ENCODE measurements at places on chromosomes 11 and 22.

GRCh38 chr11:26971961-26972360 lies 22.0 kb upstream of the FIBIN start:
- DNase-seq = no peak

GRCh38 chr11:47991266-47991830 lies 11.0 kb downstream of the PTPRJ start:
- DNase-seq = peak; percentile 81

DNA sequence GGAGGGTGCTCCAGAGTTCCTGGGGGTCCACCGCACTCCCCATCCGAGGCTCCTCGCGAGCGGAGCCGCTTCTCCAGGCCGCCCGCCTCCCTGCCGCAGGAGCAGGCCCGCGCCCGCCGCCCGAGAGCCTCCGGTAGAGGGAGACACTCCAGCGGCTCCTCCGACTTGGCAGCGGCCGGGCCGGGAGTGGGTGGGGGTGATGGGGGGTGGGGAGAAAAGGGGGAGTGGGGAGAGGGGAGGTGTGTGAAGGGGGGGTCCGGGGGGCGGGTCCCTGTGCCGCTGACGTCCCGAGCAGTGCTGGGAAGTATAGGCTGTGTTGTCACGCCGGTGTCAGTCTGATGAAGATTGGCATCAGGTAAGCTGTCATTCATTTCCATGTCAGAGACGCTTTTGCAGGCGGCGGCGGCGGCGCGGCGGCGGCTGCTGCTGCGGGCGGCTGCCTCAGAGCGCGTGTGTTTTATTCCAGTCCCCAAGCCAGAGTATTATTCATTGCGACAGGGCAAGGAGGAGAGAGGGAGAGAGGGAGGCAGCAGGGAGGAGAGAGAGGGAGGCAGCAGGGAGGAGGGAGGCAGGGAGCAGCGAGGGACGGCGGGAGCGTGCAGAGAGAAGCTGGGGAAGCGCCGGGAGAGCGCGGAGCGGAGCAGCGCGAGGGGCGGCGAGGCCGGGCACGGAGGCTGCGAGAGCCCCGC lies at the start of gene PKNOX2:
Gene PKNOX2, plus strand, starts transcription at position 330 of the 689 bp plus-strand sequence. CDS start 186,555 bp downstream, outside the sequence.
- DNase-seq = peak; percentile 85

- DNase-seq = peak; percentile 85
Observed at GRCh38 chr11:66880496-66881450, 23.9 kb downstream of the LRFN4 start.

- no peak for DNase-seq
Observed at GRCh38 chr11:40140560-40140959, 1318.9 kb downstream of the LRRC4C start.

DNA sequence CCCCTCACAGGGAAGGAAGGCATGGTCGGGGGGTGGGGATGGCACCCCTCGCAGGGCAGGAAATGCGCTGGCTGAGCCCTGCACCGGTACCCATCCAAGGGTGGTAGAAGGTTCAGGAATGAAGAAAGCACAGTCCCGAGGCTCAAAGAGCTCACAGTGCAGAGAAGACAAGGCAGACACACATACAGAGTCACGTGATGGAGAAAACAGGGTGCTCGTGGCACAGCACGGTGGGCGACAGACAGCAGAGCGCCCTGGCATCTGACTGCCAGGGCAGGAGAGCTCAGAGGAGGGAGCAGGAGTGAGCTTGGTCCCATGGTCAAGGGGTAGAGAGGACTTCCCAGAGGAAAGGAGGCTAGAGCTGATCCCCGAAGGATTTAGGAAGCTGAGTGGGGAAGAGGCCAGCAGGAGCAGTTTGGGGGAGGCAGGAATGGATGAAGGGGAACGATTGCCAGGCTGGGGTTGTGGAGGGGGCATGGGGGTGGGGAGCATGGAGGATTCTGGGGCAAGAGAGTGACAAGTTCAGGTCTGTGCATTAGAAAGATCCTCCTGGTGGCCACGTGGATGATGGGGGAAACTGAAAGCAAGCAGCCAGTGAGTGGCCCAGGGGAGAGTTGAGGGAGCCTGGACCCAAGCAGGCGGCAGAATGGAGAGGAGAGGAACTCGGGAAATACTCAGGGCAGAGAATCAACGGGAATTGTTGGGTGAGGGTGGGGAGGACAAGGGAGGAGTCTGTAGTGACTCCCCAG lies 43.9 kb downstream of the PDE2A start:
- DNase-seq = no peak
